ENCODE measurements at places on chromosomes 16 and 17.

DNA sequence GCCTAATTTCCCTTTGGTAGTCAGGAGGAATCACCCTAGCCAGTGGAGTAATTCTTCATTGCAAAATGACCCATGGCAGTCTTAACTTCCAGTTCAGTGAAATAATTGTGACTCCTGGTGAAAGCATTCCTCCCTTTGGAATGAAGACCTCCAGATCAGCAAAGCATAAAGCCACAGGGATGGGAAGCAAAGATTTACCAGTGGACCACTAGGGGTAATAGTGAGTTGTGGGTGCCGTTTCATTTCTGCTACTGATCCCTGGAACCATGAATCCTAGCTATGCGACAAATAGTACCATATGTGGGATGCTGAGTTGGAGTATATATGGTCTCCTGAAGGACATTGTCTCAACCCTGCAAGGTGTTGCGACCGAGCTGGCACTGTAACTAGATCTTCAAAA, 13.7 kb downstream of the DYNLL2 start:
- no peak for DNase-seq

GRCh38 chr17:71142333-71142732, 973.0 kb downstream of the KCNJ2 start:
- no peak for DNase-seq

- DNase-seq = no peak
These were observed 11.3 kb upstream of the RNF157 start for GRCh38 chr17:76251478-76252039.

GRCh38 chr17:65374966-65375365, 186.5 kb downstream of the AXIN2 start:
- no peak for DNase-seq

DNA sequence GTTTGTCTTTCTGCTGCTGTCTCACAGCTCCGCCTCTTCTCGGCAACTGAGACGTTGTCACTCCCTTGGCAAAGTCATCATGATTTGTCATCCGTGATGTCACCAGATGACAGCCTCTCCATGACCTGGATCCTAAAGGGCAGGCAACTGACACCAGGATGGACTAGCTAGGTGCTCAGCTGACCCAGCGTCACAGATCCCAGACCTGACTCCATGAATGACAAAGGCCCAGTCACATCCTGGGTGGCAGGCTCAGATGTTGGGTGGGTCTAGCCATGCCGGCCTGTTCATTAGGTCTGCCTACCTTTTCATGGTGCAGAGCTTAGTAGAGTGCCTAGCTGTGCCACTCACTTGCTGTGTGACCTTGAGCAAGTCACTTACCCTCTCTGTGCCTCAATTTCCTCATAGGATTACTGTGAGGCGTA, 3.8 kb upstream of the TMEM238L start:
- no peak for DNase-seq

- DNase-seq = no peak
These were observed 14.4 kb downstream of the NTAN1 start for GRCh38 chr16:15041271-15042004.

Measured in stimulated activated CD8-positive, alpha-beta memory T cell treated with anti-CD3 and anti-CD28 coated beads, Interleukin-7, amount 100 ng/mL, for 1 hour (primary cell).